Inflammatory macrophage (primary cell): ENCODE measurements at places on chromosomes 7 and 10.

DNA sequence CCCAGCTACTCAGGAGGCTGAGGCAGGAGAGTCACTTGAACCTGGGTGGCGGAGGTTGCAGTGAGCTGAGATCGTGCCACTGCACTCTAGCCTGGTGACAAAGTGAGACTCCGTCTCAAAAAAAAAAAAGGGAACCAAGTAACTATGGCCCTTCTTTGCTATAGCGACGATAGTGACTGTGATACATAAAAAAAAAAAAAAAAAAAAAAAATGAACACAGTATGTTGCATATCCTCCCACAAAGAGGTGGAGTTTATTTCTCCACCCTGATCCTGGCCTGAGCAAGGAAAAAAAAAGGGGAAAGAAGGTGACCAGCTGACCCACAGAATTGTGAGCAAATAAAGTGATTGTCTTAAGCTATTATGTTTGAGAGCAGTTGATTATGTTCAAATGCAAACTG lies 42.3 kb upstream of the STEAP1B start:
- DNase-seq: no peak

- no peak for DNase-seq
Observed at GRCh38 chr7:44622342-44623151, 16.1 kb downstream of the OGDH start.

DNA sequence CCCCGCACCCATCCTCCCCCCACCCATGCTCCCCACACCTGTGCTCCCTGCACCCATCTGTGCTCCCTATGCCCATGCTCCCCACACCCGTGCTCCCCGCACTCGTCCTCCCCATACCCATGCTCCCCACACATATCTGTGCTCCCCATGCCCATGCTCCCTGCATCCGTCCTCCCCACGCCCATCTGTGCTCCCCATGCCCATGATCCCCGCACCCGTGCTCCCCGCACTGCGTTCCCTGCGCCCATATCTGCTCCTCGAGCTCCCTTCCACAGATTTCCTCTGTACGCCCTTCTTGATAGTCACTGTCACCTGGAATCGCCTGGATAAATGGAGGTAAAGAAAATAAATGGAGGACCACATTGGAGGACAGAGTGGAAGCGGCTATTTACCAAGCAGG lies 9.9 kb downstream of the DIP2C start:
- DNase-seq: no peak

- DNase-seq: no peak
Observed at GRCh38 chr7:42611289-42611928, 300.5 kb downstream of the C7orf25 start.

GRCh38 chr10:22086730-22087401 lies 83.3 kb upstream of the DNAJC1 start:
- no peak for DNase-seq

- no peak for DNase-seq
Observed at GRCh38 chr7:115662676-115663075, 367.9 kb downstream of the TFEC start.

DNA sequence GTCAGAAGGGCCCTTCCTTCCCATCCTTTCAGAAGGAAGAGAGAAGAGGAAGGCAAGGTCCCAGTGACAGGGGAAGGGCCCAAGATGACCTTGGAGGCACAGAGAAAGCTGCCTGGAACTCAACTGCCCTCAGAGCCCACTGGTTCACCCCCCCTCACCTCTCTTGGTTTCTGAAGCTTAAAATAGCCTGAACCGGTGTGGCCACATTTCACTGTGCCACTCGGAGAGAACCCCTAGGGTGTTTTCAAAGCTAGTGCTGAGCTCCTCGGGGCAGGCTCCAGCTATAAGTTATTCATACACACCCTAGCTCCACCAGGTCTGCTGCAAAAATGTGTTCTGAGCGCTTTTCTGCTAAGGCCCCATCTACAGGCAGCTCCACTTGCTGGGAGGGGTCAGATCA lies 60.9 kb upstream of the ADRB1 start:
- DNase-seq: peak; percentile 6

- DNase-seq: no peak
Observed at GRCh38 chr7:137975221-137975620, 26.7 kb downstream of the CREB3L2 start.

DNA sequence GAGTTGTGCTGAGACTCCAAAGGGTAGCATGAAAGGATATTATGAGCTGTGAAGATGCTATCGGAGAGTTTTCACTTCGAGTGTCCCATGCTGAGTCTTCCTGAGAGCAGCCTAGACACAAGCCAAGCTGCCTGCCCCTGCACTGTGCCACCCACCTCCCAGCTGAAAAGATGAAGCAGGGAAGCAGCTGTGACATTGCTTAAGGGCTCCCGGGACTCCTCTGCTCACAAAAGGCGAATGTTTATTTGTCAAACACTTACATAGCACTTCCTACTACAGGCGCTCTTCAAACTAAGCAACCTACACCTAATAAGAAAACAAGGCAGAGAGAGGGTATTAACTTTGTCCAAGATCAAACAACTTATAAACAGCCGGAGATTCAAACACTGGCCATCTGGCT lies 95.6 kb downstream of the OSBPL3 start:
- DNase-seq: no peak

- DNase-seq: no peak
Observed at GRCh38 chr10:104016661-104017060, 49.7 kb downstream of the SLK start.

DNA sequence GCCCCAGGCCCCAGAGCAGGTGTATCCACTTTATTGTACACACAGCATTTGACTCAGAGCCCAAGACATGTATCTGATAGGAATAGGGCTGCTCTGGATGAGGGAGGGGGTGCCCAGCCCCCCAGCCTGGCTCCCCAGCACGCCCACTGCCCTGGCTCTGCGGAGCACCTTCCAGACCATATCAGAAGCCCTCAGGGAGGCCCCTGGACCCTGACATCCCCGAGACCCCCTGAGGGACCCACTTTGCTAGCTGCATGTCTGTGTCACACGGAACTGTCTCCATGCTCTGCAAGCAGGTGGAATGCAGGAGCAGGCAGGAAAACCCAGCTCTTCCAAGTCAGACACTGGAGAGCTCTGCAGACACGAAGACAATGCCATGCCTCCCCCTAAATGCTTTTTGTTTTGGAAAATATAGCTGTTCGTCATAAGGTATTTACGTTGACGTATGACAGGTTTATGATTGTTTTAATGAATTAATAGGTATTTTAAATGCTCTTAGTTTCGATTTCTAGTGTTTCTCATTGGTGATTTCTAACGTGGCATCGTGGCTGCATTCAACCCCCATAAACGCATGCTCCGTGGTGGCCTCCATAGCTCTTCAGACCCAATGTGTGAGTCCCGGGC lies 92.8 kb upstream of the INSIG1 start:
- no peak for DNase-seq

DNA sequence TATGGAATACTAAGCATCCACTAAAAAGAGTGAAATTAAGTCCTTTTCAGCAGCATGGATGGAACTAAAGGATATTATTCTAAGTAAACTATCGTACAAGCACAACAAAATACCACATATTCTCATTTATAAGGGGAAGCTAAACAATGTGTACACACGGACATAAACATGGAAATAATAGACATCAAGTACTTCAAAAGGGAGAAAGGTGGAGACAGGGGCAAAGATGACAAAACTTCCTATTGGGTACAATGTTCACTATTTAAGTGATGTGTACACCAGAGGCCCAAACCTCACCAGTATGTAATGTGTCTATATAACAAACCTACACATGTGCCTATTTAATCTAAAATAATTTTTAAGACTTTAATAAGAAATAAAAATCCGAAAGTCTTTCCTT lies 2.2 kb upstream of the AKR1C4 start:
- no peak for DNase-seq

GRCh38 chr7:18290865-18291264 lies 204.7 kb upstream of the HDAC9 start:
- DNase-seq: no peak

DNA sequence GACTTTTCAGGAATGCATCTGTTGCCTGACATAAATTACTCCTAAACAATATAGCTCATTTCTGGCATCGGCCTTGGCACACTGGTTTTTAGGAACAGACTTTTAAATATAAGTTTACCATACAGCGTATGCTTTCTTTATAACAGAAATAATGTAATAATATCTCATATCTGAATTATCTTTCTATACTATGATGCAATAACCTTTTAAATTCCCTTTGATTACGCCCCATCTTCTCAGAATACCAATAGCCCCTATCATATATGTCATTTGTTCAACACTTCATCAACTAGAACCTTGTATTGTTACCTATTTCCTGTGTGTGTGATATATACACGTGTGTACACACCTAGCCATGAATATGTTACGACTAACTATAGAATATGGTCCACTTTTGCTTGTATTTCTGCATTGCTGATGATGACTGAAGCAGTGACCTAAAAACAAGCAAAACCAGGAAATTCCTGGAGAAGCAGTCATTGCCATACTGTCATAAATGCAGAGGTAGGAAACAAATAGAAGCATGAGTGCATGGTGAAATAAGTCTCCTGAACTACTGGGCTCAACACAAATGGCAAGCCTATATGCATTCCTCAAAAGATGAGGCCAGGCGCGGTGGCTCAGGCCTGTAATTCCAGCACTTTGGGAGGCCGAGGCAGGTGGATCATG lies 618.4 kb upstream of the NRP1 start:
- DNase-seq: no peak

- no peak for DNase-seq
Observed at GRCh38 chr10:49446031-49446430, 50.1 kb upstream of the DRGX start.

- DNase-seq: no peak
Observed at GRCh38 chr7:135774284-135774683, 25.7 kb upstream of the FAM180A start.

DNA sequence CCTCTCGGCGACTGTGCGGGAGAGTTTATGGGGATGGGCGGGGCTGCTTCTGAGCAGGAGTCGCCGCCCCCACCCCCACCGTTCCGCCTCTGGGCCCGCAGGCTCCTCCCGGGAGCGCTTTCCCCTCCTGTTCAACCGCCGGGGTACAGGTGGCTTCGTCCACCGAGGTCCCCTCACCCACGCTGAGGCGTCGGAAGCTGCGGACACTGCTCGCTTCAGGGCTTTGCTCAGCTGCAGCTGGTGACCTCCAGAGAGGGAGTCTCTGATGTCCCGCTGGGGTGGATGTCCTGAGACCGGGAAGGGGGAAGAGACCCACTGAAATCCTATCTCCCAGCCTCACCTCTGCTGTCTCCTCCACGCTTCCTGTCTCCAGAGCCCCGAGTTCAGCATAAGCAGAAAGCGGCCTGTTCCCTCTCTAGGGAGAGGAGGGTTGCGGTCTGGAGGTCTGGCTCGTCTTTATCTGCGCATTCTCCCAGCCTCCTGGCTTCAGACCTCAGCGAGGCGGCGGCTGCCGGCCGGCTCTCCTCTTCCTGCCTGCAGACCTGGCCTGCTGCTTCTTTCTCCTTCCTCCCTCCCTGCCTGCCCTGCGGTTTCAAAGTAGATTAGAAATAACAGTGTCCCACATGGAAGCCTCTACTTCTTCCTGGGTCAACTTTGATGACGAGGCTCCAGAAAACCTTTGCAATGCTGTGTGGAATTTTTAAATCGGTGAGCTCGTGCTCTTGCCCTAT lies 1.8 kb downstream of the CYP2E1 start:
- no peak for DNase-seq

DNA sequence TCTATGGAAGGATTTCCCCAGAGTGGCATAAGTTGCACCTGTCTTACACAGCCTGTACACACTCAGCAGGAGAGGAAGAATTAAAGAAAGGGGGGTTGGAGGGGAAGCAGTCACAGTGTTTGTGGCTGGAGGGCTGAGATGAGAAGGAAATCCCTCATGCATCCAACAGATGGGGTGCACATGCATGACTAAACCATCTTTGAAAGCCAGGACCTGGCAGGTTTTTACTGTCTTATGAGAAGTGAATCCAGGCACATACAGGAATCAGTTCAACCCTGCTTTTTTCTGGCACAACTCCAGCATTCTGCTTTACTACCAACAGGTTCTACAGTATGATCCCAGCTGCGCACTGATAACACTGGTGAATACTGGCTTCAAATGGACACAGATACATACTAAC lies 107.7 kb downstream of the CACNA2D1 start:
- no peak for DNase-seq

GRCh38 chr10:79403441-79404230 lies 41.8 kb downstream of the ZCCHC24 start:
- DNase-seq: no peak

- no peak for DNase-seq
Observed at GRCh38 chr7:36625247-36625646, 99.0 kb downstream of the AOAH start.

- peak; percentile 59 for DNase-seq
Observed at GRCh38 chr10:35563261-35563891, 41.8 kb upstream of the GJD4 start.

DNA sequence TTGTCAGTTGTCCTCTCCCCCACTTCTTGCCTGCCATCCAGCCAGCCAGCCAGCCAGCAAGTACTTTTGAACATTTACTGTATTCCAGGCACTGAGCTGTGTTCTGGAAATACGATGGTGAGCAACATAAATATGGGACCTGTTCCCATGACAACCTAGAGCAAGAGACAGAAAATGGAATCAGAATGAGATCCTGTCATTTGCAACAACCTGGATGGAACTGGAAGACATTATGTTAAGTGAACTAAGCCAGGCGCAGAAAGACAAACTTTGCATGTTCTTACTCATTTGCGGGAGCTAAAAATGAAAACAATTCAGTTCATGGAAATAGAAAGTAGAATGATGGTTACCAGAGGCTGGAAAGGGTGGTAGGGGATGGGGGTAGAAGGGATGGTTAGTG lies 140.7 kb downstream of the ICA1 start:
- no peak for DNase-seq

- DNase-seq: peak; percentile 9
Observed at GRCh38 chr10:122648599-122649428, 50.8 kb downstream of the C10orf120 start.

DNA sequence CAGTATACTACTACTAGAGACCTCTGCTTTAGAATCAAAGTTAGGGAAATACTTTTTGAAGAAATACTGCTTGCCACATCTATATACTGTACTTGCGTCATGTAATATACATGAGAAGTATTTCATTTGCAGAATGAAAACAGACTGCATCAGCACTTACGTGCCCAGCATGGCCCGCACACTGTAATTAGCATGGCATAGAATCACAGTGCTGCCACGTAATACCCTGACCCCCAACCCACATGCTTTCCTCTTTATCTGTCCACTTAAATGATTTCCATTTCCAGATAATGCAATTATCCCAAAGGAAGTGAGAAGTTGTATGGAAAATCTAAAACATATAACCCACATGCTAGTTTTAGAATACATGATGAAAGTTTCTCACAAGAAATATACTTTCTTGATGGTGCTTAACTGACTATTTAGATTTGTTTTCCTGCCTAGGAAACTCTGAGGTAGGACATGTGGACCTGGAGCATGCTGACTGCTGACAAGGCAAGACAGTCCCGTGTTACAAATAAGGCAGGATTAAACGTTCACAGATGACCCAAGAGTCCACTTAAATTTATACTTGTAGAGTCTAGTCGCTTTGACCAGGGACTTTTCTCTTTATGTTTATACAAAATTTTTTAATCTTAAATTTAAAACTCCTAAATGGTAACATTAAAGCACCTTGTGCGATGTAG lies 12.6 kb downstream of the USP6NL start:
- no peak for DNase-seq
